Mesothelial cell of epicardium (in vitro differentiated cells): ENCODE measurements at places on chromosomes 4 and X. TPM values are rescaled to one million over a fixed set of nuclear protein-coding genes. Genes with fewer than 3 reads are reported as not detected.

DNA sequence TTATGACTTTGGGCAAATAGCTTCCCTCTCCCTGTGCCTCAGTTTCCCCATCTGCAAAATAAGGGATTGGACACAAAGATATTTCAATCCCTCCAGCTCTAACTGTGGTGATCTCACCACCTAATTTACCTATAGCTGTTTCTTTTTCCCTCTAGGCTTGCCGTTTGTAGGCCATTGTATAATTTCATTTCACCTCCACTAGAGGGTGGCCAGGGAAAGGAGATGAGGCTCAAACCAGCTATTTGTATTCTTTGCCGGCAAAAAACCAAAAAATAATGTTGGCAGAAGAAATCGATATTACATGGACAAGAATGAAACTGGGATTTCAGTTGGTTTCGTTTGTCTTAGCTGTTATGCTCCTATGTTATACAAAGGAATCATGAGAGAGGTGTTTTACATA lies 36.1 kb upstream of the DOCK11 start:
- DNase-seq, result no peak

DNA sequence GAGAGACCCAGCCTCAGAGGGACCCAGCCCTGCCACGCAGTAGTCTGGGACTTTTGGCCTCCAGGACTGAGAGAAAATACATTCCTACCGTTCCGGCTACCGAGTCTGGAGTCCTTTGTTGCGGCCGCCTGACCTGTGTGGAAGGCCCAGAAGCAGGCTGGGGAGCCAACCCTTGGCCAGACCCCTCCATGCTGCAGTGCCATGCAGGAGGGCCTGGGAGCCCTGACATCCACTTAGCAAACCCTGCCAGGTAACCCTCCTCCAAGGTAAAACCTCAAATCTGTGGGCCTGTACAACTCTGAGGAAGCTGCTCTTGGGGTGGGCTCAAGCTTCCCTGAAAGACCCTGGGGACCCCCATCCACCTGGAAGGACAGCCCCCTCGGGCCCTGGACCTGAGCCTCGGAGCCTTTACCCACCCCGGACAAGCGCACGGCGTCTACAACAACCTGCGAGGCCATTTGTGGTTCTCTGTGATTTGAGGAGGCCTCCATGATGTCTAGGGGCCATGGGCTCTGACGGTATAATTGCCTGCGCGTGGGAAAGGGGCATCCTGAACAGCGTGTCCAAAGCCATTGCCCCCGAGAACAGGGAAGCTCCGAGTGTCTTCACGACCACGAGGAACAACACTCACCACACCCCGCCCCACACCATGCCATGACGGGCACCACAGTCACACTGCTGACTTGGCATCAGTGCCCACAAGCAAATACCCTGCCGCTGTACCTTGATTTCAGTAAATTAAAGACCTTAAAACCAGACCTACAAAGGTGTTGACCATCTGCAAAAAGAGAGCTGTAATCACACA lies 58.7 kb downstream of the ZFYVE28 start:
- no peak for DNase-seq

The TCEAL8 gene
- 71.0 to 79.2 TPM (median 73.7 TPM) in 3 replicates for total RNA-seq

The LRP2BP gene
- total RNA-seq, result 1.4 to 1.9 TPM (median 1.6 TPM) in 3 replicates
